CD4-positive, alpha-beta T cell treated with Interleukin-6 at 100 ng/mL for 8 hours (primary cell): ENCODE measurements at places on chromosomes 5 and 9.

DNA sequence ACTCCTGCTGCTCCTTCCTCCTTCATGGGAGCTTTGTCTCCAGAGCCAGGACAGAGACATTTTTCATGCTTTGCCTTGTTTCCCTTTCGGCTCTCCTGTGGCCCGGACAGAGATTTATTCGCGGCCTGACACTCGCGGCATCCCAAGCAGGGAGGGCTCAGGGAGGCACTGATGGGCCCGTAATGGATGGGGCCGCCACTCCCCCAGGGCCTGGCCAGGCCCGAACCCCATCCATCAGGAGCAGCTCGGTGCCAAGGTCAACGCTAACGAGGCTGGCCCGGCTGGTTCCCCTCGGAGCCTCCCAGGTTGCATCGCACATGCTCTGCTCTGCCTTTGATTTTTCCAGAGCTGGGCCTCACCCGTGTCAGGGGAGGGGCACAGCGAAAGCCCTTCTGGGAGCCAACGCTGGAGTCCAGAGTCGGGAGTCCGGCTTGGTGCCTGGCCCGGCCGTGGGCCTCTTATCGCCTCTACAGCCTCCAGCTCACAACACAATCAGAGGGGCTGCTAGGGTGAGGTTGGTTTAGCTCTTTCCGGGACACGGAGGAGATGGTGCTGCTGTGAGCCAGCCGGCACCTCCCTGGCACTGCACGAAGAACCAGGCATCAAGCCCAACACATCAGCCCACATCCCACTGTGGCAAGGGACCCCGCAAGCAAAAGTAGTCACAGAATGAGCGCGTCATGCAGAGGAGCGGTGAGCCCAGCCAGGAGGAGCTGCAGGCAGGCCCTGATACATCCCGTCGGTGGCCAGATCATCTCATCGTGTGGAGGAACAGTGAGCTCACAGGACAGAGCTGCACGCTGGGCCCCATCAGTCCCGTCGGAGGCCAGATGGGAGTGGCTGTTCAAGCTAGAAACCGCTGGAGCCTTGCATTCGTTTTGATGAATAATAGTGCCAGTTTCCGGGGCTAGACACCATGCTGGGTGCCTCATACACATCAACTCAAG lies 72.2 kb upstream of the BARHL1 start:
- no peak for DNase-seq

- DNase-seq = no peak
These were observed 196.6 kb upstream of the CD180 start for GRCh38 chr5:67393211-67393610.

DNA sequence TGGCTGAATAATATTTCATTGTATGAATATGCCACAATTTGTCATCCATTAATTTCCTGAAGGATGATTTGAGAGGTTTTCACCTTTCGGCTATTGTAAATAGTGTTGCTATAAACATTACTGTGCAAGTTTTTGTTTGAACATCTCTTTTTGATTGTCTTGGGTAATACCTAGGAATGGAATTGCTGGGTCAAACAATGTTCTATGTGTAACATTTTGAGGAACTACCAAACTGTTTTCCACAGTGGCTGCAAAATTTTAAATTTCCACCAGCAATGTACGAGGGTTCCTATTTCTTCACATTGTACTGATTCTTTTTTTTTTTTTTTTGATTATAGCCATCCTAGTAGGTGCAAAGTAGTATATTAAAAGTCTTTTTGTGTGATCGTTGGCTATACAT lies 63.8 kb upstream of the ANKH start:
- no peak for DNase-seq

- no peak for DNase-seq
These were observed 17.7 kb downstream of the NSG2 start for GRCh38 chr5:174063082-174063756.

DNA sequence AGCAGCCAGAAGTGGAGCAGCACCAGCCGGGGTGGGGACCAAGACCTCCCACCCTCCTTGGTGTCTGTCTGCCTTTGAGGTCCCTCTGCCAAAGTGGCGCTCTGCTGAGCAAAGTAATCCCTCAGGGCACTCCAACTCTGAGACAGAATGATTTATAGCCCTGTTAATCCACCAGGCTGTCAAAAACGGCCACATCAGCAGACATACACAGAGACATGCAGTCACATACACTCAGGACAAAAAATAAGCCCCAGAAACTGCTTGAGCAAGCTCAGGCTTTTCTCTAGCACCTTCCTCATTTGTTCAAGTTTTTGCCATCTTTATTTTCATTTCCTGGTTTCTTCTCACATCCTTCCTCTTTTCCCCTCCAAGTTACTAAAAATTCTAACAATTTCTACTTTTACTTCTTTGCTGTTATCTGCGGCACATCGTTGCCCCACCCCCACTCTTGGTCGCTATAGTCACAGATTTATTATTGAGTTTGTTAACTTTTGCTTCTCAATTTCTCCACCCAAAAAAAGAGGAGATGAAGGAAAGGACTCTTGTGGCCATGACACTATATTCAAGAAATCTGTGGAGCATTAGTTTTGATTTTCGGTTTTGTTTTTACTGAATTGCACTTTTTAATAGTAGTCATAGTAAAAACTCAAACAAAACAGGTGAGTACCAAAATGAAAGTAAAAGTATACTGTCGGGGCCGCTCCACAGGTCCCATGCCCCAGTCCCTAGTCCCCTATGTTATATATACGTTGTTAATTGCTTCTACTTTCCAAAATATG lies 17.4 kb upstream of the ADRB2 start:
- DNase-seq = peak; percentile 34

- DNase-seq = no peak
These were observed 77.4 kb downstream of the MEGF10 start for GRCh38 chr5:127367946-127368465.

- no peak for DNase-seq
These were observed 4.0 kb upstream of the FCHO2 start for GRCh38 chr5:72951671-72952468.

- DNase-seq = no peak
These were observed 70.0 kb downstream of the SECISBP2 start for GRCh38 chr9:89388084-89388867.

DNA sequence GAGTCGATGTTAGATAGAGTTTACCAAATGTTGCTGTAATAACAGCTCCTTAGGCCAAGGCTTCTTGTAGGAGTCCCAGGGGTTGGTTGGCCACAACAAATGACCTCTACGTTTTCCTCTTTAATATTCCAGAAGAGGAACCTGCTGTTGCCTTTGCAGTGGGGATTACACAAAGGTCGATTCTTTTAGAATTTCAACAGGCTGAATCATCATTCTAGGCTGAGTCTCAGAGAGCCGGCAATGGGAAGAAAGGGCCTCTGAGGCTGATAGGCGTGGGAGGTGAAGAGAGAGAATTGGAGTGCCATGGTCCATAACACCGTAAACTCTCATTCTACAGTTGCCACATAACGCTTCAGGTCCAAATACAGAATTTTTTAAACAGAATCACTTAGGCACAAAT lies 405.9 kb upstream of the DAP start:
- DNase-seq = no peak

DNA sequence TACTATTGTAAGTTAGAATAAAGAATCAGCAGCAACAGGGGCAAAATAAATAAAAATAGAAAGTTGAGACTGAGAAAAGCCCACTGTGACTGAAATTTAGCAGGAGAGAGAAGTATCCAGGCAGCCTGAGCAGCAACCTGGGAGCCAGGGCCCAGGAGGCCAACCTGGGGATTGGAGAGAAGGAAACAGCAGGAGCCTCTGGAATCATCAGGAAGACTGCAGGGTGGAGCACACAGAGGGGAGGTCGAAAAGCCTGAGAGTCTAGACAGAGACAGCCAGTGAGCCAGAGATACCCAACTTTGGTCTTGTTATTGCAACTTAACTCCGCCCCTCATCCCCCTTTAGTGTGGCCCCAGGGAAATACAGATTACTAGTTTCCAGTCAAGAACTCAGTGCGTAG lies 98.6 kb downstream of the SLC1A3 start:
- no peak for DNase-seq

DNA sequence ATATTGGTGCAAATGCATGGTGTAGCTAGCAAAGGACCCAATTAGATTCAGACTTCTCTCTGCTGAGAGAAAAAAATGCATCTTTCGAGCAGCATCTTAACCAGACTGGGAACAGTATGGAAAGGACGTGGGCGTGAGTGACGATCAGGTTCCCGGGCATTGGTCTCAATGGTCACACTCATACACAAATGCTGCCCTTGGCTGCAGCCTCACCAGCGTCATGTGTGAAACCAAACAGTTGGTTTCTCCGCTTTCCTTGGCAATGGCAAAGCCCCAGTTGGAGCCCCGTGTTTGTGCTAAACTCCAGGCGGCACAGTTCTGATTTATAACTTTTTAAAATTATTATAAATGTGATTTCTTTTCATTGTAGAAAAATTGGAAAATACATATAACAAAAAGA lies 237.8 kb downstream of the SEC61B start:
- DNase-seq = no peak

DNA sequence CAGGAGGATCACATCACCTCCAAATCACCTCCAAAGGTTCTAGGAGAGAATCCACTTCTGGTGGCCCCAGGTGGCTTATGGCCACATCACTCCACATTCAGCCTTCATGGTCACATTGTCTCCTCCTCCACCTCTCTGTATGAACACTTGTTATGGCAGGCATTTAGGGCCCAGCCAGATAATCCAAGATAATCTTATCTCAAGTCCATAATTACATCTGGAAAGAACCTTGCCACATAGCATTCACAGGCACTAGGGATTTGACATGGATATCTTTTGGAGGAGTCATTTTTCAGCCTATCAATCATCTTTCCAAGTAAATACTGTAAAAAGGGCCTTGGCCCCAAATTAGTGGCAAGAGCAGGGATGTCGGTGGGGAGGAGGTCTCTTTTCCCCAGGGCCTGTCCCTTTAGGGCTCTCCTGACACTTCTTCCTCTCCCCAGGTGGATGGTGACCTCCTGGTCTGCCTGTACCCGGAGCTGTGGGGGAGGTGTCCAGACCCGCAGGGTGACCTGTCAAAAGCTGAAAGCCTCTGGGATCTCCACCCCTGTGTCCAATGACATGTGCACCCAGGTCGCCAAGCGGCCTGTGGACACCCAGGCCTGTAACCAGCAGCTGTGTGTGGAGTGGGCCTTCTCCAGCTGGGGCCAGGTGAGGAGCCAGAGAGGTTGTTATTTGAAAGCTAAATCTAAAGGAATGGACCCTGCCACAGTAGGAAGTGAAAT lies 140.9 kb downstream of the SAXO1 start:
- DNase-seq = no peak

GRCh38 chr5:9529041-9529480 lies 16.8 kb downstream of the SEMA5A start:
- DNase-seq = no peak

- DNase-seq = no peak
These were observed 900.4 kb upstream of the ARRDC3 start for GRCh38 chr5:92283521-92283920.

GRCh38 chr9:126386088-126386487 lies 59.5 kb downstream of the MVB12B start:
- DNase-seq = no peak

DNA sequence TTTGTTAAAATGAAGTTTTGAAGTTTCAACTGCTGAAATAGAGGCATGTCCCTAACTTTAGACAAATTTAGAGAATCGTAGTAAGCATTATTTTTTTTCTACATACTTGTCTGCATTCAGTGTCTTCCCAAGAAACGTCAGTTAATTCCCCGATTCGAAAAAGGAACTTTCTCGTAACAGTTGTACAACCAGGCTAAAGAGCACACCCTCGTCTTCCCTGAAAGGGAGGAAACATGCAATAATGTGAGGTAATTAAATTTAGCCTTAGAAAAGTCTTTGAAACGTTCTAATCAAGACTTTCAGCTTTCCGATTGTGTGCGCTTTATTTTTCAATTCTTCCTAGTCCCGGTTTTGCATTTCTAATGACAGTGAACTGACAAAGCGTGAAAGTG lies 374 bp upstream of the SLC1A3 start:
- DNase-seq = no peak

DNA sequence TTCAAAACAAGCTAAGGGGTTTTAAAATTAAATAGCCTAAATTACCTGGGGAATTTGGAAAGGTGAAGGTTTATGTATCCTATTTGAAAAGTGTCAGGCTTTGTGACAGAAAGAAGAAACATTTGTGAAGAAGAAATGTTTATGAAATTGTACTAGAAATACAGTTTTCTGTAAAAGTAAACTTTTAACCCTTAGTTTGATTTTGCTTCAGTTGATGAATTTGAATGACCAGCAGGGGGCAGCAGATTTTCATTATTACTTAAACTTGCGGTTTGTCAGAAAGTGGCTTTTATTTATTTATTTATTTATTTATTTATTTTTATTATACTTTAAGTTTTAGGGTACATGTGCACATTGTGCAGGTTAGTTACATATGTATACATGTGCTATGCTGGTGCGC lies 58.1 kb downstream of the NNT start:
- DNase-seq = no peak

DNA sequence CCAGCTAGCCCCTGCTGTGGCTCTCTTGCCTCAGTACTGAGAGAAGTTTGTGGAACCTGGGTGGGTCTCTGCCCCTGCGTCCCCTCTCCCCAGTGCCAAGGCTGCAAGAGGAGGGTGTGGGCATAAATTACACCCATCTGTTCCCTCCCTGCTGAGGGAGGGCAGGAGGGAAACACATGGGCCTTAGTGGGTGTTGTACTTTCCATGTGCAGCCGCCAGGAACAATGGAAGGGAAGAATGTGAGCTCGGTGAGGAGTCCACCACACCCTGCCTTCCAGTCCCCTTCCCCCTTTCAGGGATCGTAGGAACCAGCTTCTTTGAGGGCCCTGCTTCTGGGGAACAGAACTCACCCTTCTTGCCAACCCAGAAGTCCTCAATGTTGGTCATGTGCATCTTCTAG lies 138.2 kb upstream of the KLF4 start:
- no peak for DNase-seq

DNA sequence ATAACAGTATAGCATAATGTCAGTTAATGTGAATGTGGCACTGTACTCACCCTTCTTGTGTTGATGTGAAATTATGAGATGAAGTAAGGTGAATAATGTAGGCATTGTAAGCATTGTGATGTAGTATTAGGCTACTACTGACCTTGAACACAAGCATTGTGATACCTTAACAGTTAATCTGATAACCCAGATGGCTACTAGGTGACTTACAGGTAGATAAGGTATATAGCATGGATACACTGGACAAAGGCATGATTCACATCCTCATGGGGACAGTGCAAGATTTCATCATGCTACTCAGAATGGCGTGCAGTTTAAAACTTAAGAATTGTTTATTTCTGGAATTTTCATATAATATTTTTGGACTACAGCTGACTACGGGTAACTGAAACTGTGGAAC lies 134.8 kb downstream of the ZCCHC7 start:
- DNase-seq = no peak
